ENCODE measurements at places on chromosomes 6 and 20.

DNA sequence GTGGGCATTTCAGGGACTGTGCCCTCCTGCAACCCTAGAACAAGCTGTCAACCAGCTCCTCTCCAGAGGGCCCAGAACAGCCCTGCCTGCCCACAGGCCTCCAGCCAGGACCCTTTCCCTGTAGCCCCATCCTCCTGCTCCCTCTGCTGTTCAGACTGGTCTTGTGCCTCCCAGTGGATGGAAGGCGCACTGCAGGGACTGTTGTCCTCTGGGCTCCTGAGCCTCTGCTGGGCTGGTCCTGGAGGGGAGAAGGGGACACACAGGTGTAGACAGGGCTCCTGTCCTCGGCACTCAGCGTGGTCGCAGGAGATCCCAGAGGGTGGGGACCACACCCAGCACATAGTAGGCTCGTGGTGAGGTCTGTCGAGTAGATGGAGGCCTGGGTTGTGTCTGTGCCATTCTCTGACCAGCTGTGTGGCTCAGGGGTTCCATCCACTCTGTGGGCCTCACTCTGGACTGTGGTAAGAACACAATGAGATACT, 11.5 kb downstream of the ITPR3 start:
- no peak for DNase-seq

GRCh38 chr20:14336686-14337085, 726 bp downstream of the FLRT3 start:
- DNase-seq: no peak

- DNase-seq: no peak
Observed at GRCh38 chr20:22825076-22825475, 210.0 kb upstream of the SSTR4 start.

DNA sequence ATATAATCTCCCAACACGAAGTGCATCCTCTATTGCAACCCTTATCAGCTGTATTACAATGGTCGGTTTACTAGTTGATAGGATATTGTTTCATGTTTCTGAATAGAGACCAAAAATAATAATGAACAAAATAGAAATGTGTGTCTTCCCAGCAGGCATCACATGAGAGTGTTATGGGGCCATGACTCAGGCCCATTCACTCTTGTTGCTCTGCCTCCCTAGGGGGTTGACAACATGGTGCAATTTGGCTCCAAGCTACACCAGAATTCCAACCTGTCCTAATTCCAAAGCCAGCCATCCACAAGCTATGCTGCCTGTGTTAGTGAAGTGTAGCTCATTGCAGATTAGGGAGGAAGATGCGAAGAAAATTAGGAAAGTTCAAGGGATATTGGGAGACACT, 13.1 kb upstream of the SAYSD1 start:
- no peak for DNase-seq

DNA sequence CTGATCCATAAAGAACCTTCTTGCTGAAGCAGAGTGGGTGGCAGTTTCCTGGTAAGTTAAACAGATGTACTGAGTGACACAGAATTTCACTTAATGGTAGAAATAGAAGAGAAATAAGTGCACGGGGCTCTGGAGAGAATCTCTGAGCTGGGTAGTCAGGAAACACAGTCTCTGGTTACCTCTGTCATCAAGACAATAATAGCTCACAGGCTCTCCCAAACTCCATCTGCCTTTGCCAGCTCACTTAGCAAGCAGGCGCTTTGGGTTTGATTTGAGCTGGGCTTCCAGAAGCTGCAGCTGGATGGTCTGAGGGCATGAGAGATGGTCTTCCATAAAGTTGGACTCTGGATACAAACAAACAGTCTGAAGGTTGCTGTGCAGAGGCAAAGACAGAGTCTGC, 39.6 kb upstream of the PRSS35 start:
- no peak for DNase-seq

All from occipital lobe (tissue), 3 donors.